ENCODE measurements at places on chromosomes 6 and 20.

DNA sequence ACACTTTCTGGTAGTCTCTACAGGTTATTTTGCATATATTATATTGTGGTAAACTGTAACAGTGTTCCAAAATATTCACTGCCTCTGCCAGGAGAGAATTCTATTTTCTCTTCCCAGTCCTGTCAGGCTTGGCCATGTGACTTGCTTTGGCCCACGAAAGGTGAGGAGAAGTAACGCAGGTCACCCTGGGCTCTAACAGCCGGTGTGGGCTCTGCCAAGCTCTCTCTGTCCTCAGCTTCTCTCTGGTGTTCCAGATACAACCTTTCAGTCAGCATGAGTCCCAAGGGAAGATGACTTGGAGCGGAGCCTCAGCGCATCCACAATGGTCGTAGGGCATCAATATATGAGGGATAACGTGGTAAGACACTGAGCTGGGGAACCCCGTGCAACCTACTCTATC lies 113.0 kb upstream of the RREB1 start:
- no peak for DNase-seq

GRCh38 chr6:13397359-13398068 lies 69.2 kb upstream of the TBC1D7 start:
- no peak for DNase-seq

- DNase-seq, result no peak
These were observed 324.6 kb upstream of the PLCB4 start for GRCh38 chr20:8744228-8744844.

DNA sequence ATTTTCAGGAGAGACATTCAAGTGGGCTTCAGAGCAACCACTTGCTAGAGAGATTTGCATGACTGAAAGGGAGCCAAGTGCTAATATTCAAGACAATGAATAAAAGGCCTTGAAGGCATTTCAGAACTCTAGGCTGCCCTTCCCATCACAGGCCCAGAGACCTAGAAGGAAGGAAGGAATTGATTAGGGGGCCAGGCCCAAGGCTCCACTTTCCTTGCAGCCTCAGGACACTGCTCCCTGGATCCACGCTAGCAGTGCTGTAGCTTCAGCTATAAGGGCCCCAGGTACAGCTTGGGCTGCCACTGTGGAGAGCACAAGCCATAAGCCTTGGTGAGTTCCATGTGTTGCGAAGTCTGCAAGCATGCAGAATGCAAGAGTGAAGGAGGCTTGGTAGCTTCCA lies 731.9 kb upstream of the FLRT3 start:
- DNase-seq, result no peak

DNA sequence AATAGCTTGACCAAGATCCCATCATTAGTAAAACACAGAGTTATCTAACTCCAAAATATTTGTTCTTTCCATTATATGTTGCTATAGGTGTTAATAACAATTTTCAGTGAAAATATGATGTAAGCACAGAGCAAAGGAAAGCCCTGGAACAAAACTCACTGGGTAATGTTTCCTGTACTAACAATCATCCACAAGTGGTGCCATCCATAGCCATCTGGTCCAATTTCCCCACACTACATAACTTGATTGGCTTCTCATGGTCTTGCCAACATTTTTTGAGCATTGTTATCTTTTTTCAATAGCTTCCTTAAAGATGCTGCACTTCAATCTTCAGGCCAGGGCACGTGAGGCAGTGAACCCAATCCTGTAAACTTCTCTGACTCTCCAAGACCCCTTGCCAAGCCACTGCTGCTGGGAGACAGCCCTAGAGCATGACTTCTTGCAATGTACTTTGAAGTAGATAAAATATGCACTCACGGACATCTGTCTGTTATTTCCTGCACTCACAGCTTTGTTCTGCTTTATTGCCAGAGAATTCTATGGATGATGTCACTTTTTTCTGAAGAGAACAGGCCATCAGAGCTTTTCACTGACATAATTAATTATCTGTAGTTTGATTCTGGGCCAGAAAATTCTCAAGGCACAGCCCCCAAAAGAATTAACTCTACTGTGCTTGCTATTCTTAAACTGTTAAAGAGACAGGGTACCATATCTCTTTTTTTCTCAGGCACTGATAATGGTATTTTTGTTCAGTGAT lies 97.5 kb upstream of the TMEM30A start:
- peak; percentile 10 for DNase-seq

DNA sequence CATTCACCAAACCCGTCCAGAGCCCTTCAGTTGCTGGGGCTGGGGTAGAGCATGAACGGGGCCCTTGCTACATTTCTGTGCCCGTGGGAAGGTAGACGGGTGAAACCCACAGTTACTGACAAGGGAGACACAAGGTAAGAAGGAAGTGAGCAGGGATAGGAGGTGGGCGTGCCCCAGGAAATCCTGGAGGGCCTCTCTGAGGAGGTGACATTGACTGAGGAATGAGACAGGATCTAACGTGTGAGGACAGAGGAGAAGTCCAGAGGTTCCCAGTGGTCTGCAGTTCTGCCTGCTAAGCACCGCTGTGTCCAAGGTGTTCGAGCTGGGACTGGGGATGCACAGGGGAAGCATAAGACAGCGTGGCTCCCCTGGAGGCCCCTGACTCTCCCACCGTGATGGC lies 378.8 kb downstream of the CDH4 start:
- no peak for DNase-seq

- DNase-seq, result no peak
These were observed 47.7 kb downstream of the STMND1 start for GRCh38 chr6:17149571-17149970.

GRCh38 chr6:126054258-126054702 lies 67.9 kb downstream of the TRMT11 start:
- DNase-seq, result no peak

DNA sequence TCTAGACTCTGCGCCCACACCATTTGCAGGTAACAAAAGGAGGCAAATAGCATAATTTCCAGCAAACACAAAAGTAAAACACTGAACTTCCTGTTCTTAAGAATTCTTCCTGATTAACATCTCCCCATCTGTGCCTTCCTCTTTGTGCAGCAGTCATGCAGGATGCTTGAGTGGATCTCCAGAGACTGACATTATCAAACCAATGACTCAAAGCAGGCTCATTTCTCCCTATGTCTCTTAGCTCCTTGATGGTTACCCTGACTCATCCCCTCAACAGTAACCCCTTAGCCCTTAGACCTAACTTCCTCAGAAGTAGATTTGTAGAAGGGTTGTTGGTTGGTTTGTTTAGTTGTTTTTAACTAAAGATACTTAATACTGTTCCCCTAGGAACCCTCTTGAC lies 137.0 kb upstream of the RIN2 start:
- DNase-seq, result no peak

- DNase-seq, result no peak
These were observed 166.2 kb downstream of the TRIM27 start for GRCh38 chr6:28757429-28758045.

DNA sequence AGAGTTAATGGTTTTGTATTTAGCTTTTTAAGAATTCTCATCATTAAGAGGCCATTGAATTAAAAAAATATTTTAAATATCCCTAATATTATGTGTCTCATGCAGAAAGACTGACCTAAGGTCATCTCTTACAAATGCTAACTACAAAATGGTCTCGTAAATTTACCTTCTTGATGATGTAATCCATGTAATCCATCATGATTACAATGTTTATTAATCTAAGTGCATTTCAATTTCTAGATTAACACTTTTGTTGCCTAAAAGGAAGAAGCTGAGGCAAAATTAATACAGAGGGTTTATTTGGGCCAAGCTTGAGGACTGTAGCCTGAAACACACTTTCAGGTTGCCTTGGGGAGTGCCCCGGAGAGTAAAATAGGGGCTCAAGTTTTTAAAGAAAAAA lies 18.4 kb downstream of the DUSP22 start:
- no peak for DNase-seq

GRCh38 chr20:32858701-32859372 lies at the start of gene EFCAB8:
TSS of gene EFCAB8 (plus strand) at chr20:32858923. CDS start at chr20:32863793, 4,870 bp downstream.
- no peak for DNase-seq

DNA sequence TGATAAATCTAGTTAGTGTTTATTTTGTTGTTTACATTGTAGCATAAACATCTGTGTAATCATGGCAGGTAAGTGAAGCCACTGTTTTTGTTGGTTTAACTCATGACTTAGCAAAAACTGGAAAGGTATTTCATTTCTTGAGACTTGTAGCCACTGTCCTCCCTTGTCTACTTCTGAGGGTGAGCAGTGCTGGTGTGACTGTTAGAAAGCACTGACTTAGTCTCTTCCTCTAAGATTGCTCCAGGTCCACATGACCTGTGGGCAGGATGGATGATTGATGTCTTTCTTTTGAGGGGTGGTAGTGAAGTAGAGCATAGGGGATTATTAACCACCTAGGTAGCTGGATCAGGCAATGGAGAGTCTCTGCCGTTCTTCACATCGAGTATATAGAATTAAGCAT lies 203.8 kb downstream of the ARID1B start:
- DNase-seq, result no peak

DNA sequence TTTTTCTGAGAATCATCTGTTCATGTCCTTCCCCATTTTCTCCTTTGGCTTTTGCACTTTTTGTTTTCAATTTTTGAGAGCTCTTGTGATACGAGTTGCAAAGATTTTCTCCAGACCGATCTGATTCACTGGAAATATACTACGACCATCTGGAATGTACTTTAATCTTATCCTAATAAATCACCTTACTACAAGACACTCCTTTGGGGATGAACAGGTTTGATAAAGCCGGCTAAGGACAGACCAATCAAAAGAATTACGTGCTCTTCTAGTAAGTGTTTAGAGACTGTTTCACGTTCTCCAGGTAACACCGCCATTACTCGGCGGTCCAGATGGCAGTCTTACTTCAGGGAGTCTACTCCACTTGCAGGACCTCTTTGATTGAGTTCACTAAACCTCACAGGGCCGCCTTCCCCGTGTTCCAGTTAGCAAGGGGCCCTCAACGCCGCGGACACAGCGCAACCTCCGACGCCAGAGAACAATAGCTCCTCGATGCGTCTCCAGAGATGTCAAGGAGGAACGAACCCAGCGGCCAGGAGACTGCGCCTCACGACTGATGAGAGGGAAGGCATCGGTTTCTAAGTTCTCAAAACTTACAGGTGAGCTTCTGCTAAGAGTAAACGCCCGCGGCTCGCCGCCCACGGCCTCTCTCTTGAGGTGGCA lies 920 bp upstream of the WTAP start:
- no peak for DNase-seq

DNA sequence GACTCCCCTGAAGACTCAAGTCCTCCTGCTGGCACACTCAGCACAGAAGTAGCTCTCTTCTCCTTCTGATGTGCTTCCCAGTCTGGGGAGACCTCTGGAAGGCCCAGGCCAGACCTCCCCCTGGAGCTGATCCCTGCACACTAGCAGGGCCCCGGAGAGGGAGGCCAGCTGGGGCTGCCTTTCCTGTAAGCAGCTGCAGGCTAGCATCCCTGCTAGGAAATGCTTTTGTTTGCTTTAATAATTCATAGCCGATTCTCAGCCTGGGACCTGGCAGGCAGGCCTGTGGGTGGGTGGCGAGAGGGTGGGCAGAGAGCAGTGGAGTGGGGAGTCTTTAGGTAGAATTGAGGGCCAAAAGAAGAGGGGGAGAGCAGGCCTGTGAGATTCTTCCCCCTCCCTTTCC lies 5.2 kb downstream of the EBF4 start:
- peak; percentile 57 for DNase-seq

DNA sequence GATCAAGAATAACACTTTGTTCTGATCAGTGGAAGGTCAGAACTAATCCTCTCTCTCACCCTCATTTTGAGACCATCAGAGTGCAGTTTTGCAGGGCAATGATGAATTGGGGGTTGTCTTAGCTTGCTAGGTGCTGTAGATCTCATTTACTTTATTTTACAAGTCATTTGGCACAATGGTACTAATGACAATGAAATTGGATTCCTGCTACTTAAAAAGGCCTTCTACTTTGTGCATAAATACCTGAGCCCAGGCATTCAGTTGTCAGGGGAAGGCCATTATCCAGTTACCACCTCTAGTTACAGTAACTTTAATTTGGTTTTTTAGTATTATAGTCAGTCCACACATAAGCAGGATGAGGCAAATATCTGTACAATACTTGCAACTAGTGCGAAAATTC lies 240.0 kb downstream of the HDGFL1 start:
- DNase-seq, result no peak

DNA sequence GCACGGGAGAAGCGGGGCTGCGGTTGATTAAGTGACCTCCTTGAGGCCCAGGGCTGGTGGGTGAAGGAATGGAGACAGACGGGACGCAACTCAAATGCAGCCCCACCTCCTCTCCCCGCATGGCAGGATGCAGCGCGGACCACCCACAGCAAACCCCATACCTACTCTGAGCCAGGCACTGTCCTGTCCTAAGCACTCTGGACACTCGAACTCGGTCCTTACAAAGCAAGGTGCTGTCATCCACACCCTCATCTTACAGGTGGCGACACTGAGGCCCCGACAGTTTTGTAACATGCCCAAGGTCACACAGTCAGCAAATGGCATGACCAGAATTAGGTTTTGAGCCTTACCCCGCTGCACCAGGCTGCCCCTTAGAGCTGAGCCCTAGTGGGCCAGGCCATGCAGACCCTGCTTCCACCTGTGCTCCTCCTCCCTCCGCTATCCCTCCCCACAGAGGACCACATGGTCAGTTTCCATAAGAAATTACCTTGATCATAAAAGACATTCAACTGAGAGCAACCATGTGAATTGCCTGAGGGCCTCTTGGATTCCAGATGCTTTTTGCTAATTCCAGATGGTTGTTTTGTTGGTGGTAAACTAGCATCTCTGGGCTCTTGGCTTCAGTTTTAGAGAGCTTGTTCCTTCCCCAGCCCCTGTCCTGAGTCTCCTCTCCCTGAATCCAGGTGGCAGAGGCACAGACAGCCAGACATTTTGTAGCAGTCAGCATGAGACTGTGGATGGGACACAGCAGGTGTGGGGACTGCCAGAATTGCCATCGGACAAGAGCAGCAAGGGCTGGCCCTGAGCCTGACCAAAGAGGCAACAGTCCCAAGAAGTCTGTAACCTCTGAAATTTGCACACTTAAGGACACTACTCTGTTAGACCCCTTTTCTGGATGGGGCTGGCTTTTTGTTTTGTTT lies 171.9 kb upstream of the PMEPA1 start:
- DNase-seq, result no peak

GRCh38 chr6:157611406-157611805 lies 211.6 kb upstream of the SNX9 start:
- no peak for DNase-seq

- no peak for DNase-seq
These were observed 44.8 kb upstream of the ARHGAP18 start for GRCh38 chr6:129754750-129755149.

DNA sequence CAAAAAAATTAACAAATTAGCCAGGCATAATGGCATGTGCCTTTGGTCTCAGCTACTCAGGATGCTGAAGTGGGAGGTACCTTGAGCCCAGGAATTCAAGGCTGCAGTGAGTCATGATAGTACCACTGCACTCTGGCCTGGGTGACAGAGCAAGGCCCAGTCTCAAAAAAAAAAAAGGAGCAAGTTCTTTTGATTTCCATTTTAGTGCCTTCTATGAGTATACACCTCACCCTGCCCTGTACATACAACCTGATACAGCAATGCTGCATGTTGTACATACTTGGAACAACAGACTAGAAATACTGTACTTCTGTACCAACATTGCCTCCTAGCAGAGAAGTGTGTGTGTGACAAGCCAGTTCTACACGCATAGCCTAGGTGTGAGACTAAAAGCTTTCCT lies 97.3 kb upstream of the CARMIL1 start:
- DNase-seq, result no peak

Measured in retina (tissue), 1 donor.